T-helper 2 cell treated with Interferon-gamma antibody and Interleukin-4, amounts not matched to agents 5 μg/mL and 100 μg/mL, for 36 hours (primary cell): ENCODE measurements at places on chromosomes 5 and 9.

DNA sequence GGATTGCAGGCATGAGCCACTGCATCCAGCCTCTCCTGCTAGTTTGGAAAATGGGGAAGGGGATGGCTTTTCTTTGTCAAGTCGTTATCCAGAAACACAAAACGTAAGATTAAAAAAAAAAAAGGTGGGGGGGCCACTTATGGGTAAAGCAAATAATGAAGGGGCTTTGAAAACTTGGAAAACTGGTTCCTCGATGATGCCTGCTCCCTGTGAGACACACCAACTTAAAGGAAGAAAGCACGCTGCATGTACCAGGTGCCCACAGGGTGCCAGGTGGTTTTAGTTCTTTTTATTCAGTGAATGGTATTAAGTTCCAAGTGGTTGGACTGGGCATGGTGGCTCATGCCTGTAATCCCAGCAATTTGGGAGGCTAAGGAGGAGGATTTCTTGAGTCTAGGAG lies 170.1 kb downstream of the GOLPH3 start:
- DNase-seq = no peak

DNA sequence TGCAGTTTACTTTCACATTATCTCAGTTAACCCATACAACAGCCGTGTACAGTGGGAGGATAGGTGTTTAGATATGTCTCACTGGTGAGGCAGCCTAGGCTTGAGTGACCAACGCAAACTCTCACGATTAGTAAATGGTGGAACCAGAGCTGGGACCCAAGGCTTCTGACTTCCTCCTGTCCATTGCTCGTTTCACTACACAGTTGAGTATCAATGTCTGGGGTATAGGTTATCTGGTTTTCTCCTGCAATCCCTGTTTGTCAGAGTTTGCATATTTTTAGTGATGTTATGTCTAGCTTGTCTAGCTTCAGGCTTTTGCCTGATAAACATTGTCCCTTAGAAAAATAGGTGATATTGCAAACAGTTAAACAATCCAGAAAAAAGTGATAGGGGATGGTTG lies 62.6 kb downstream of the NUP214 start:
- DNase-seq = no peak

DNA sequence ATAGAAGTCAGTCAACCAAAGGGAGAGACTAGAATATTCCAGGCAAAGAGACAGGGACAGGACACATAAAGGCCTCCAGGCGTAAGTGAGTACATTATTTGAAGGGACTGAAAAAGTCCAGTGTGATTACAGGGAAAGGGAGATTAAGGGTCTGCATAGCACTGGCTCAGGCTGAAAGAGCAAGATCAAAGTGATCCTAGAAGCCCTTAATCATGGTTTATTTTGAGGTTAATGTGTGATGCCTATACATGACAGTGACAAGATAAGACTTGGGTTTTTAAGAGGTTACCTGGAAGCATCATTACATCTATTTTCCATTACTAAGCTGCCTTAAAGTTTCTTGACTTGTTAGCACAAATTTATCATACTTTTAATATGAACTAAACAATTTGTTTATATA lies 25.8 kb downstream of the LMBRD2 start:
- no peak for DNase-seq

DNA sequence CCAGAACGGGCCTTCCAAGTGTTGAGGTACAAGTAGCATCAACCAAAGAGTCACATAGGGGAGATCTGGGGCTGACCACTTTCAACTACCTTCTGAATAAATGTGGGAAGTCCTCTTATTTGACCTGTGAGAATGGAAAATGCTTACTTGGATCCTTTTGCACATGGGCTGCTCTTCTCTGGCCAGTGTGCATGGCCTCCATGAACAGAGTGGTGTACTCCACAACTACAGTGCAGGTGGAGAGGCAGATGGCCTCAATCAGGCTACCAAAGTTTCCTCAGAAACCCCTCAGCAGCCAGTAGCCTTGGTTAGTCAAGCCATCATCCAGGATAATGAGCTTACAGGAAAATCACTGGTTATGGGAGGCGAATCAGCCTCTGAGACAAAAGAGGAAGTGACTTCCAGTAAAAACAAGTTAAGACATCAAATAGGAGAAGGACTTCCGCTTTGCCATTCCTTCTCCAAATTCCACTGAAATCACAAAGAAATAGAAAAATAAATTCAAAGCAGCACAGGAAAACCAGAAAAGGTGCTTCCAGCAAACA lies 18.3 kb upstream of the FCHO2 start:
- DNase-seq = no peak
